ENCODE measurements at places on chromosomes 4 and X.

DNA sequence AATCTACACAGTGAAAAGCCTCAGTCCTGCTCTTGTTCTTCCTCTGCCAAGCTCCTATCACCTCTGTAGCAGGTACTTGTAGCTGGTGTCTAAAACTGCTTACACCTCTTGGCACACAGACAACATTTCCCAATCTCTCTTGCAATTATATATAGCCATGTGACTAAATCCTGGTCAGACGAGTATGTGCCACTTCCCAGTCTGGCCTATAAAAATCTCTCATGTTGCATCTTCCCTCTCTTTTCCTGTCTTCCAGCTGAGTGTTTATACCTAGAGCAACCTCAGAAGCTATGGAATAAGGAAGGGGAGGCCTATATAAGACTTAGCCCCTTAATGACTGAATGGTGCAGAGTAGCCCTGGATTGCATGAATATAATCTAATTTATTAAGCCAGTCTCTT lies 105.8 kb downstream of the RNF150 start:
- DNase-seq, result no peak

GRCh38 chrX:150902434-150903109 lies 4.1 kb upstream of the CD99L2 start:
- no peak for DNase-seq

GRCh38 chrX:97267396-97268181 lies 383.9 kb downstream of the RPA4 start:
- no peak for DNase-seq

DNA sequence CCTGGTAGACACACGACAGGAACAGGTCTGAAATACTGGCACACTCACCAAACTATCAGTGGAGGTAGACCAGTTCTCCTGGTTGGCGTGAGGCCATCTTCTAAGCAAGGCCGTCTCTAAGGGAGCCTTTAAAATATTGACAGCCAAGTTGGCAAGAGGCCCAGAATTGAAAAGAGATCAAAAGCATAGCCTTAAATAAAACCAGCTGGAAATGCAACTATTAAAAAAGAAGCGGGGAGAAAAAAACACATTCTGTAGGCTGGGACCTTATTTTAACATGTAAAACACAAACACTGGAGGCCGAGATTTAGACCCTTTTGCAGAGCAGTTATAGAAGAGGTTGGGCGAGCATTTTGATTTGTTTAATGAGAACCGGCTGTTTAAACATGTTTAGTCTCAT lies 233.0 kb upstream of the CLNK start:
- no peak for DNase-seq

DNA sequence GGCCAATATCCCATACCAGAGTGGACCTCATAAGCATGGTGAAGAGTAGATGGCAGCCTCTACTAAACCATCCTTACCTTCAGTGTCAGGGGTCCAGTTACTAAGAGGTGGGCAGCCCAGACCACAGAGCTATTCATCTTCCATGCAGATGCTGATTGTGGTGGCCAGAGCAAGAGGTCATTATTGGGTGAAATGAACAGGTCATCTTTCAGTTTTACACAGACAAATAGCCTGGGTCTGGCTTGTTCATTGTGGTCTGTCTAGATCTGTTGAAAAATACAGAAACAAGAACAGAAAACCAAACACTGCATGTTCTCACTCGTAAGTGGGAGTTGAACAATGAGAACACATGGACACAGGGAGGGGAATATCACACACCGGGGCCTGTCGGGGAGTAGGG lies 71.3 kb downstream of the PAK3 start:
- DNase-seq, result no peak

DNA sequence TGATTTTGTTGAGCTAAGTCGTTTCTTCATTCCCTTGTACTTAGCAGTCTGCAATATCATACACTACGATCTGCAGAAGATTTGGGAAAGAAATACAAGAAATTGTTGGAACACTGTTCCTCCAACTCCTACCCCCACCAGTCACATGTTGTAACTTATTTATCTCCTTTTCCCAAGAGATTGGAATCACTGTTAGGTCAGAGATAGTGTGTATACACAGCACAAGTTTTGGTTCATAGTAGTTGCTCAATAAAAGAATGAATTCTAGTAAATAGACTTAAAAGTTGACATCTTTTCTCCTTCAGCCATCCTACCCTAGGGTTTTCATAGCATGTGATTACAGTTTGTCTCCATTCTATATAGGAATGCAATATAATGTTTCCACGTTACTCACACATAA lies 68.8 kb downstream of the ARFIP1 start:
- no peak for DNase-seq

DNA sequence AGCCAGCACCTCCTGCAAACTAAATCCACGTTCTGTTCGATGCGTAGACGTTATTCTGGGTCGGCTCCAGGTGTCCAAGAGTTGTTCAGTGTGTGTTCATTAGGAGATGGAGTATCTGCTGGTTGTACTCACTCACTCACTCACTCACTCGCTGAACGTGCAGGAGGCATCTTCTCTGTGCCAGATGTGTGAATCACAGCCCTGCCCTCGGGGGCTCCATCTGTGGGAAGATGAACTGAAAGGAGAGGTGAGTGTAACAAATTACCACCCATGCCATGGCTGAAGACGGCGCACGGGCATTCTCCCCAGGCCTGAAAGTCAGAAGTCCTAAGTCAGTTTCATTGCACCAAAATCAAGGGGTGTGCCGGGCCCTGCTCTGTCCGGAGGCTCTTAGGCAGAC lies 16.1 kb downstream of the NSG1 start:
- DNase-seq, result no peak

GRCh38 chr4:102585329-102585728 lies 84.2 kb downstream of the NFKB1 start:
- DNase-seq, result no peak

DNA sequence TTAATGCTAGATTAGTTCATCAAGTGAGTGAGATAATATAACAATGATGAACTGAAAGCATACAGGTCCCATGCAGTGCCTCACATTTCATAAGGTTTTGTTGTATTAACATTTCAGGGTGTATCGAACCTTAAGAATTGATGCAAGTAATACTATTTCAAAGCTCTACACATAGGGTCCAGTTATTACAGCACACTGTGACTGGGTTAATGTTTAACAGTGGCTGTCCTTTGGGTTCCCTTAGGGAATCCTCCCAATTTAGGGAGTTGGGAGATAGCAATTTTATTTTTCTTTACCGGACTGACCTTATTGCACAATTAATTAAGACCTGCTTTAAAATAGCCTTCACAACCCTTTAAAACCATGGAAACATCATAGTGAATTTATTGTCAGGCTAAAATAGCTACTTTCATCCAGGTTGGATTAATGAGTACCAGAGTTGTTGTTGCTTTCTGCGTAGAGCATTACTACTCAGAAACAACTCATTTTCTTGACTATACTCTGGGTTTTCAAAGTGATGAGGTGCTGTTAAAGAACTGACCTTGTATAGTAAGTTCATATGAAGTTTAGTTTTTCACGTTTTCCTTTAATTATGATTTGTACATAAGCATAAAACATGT lies 134.4 kb downstream of the AKAP4 start:
- no peak for DNase-seq

DNA sequence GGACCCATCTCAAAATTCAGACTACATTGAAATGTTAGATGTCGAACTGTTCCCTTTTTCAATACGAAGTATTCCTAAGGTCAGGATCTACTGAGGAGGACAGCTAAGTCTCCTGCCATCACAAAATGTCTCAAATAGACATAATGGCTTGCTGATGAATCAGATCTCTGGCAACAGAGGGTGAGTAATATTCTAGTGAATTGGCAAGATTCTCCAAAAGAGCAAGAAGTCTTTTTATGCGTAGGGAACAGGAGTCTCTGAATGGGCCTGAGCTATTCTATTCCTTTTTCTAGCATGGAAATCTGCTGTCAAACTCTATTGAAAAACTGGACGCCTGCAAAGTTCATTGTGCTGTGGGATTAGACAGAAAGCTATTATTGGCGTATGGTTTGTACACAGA lies 145.4 kb downstream of the FNIP2 start:
- DNase-seq, result no peak

DNA sequence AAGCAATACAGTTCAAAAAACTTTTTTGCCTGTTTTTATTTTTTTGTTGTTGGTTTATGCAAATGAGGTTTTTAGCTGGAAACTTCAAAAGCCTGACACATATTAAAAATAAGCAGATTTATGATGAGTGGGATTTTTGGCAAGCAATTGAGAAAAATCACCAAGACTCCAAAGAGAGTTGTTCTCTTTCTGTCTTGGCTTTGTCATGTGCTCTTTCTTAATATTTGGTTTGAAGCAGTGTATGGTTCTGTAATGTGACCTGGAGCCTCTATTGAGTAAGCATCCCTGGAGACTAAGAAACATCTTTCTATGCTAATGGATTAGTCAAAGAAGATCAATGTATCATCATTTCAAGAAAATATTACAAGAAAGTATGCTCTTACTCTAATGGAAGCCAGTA lies 11.7 kb downstream of the TRIM2 start:
- DNase-seq, result no peak

- DNase-seq, result no peak
These were observed 77.9 kb downstream of the PALLD start for GRCh38 chr4:168574581-168575295.

DNA sequence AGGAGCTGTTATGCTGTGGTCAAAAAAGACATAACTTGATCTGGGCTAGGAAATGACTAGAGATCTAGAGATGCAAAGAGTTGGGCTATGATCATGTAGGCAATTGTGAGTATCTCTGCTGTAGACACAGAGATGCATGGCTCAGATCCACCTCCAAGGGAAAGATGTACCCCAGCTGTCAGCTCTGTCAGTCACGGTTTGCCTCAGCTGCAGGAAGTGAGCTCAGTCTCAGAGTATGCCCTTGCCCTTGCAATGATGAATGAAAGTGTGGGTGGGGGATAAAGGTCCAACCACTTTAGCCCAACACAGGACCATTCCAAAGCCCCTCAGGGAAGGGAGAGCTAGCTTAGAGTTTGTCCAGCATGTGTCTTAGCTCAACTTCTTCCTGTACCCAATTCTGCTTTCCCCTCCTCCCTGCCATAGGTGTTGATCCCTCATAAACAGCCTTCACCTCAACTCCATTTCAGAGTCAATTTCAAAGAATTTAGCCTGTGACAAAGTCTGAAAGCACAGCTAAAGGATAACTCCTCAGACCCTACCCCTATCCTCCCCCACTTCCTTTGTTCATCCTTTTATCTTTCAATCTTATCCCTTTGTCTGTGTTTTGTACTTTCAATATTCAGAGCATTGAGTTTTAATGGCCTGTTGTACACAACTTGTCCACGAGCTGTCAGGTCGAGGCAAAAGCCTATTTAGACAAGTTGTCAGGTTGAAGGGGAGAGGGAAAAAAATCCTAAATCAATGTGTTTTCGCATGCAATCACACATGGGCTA lies 90.6 kb downstream of the MID1IP1 start:
- DNase-seq, result no peak

DNA sequence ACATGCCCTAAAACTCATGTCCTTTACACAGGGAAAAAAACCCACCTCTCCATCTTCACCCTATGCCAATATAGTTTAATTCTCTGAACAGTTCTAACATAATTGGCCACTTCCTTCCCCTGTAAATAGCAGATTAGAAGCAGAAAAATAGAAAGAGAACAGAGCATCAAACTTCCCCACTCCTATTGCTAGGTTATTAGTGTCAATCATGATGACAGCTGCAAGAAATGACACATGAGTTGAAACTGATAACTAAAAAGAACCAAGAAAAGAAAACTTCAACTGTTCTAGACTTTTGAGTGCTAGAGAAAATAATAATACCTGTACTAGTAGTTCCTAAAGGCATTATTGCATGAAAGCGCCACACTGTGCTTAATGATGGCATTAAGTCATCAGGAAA lies 284.5 kb upstream of the TRPC5 start:
- no peak for DNase-seq

DNA sequence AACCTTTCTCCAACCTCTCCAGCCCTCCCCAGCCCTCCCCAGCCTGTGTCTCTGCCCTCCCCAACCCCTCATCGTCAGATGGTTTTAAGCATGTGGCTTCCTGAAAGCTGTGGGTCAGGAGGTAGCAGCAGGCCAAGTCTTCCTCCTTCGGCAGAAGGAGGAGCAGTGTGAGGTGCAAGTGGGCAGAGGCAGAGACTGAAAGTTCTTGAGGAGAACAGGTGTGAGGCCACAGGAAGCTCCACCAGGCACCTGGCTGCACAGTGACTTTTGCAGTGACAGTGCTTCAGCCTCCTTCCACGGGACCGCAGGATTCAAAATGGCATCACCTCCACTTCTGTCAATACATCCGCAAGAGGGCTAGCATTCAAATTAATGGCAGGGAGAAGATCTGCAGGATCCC lies 203.9 kb upstream of the LEF1 start:
- no peak for DNase-seq

GRCh38 chrX:27675493-27675892 lies 85.3 kb downstream of the DCAF8L2 start:
- no peak for DNase-seq

DNA sequence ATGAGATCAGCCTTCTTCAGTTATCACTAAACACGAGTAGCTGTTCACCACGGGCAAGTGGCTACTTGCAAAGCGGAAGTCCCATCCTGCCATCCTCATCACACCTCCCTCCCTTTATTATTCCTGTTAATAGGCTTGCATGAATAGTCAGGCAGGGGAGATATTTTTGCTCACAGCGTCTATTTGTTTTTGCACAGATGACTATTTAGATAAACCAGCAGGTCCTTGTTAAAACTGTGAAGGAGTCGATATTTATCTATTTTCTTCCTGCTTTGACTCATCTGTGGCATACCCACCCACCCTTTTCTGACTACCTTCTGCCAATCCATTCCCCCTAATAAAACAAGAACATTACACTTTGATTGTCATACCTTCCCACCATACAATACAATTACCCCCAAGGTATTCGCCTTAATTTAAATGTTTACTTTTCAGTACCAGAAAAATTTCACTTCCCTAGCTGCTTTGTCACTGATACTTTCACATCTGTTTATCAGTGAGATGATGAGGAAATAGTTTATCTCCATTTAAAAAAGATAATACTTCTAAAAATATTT lies 96.6 kb upstream of the BANK1 start:
- DNase-seq, result no peak

- no peak for DNase-seq
These were observed 1133.9 kb downstream of the SH3BGRL start for GRCh38 chrX:82335772-82336171.

DNA sequence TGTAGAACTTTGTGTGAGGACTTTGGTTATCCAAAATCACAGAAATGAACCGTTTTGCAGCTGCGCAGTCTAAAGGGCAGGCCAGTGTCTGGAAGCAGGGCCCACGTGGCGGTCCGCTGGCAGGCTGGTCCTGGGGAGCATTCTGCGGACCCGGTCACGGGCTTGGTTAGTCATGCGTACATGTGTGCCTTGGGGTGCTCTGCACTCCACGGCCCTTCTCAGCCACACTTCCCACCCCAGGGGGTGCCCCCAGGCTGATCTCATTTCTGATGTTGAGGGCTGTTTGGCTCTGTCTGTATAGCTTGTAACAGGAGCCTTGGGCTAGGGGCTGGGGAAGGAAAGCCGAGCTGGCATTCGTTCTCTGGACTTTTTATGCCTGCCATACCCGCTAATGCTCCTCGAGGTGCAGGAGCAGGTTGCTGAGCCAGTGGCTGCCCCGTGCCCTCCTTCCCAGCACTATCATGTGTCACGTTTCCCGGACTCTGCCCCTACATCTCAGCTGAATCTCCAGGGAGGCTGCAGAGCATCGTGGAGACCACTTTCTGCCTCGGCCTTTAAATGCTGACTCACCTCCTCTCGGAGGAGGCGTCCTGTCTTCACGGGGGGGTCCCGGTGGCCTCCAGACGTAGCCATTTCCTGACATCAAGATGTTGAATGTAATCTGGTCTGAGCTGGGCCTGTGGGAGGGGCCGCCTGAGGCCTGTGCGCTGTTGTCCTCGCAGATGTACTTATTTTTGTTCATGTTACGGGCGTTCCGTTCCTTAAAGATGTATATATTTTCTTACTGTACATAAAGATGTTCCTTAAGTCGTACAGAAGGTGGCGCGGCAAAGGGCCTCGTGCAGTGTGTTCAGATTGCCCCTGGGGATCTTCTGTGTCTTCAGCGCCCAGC lies 11.4 kb upstream of the TADA2B start:
- DNase-seq, result no peak
